Breast epithelium (tissue), 4 donors: ENCODE measurements at places on chromosomes 1 and 21.

- DNase-seq: no peak
These were observed 21.9 kb downstream of the CAPZB start for GRCh38 chr1:19463504-19463803.

DNA sequence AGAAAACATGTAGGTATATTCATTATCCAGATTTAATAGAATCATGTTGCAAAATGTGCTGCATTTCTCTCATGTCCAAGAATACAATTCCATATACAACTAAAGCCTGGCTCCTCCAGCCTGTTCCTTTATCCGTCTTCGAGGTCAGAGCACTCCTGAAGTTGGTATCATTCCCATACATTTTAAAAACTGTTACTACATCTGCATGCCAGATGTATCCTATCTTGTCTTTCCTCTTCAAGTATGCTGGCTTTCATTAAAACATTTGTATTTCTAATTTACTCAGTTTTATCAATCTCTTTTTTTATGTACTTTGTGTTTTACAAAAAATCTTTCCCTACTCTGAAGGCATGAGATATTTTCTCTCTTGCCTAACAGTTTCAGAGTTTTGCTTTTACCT, 536.6 kb upstream of the USP24 start:
- DNase-seq: no peak

- DNase-seq: no peak
These were observed 91.4 kb downstream of the PRKAB2 start for GRCh38 chr1:147080671-147081394.

- DNase-seq: no peak
These were observed 23.8 kb upstream of the CSF1 start for GRCh38 chr1:109886827-109887226.

DNA sequence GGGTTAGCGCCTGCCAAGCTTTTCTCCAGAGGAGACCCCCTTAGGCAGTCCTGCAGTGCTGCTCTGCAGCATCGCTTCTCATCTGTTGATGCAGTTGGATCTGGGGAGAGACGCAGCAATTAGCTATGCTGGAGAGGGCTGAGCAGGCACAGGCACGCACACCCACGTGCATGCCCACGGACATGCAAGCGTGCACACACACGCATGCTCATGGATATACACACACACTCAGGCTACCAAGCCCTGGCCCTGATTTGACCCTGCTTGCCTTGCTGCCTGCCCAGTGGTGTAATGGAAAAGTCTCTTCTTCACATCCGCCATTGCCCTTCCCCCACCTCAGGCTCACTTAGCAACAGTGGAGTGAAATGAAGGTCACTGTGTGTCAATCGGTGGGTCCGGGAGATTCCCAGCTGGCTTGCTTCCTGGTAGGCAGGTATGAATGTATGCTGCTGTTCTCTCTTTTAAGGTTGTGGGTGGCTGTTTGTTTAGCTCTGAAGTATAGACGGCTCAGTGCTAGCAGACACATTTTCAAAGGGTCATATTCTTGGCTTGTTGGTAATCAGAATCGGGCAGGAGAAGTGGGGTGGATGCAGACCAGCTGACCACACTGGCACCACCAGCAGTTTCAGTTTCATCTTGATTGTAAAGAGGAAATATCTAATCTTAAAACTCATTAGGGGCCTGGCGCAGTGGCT, 9.5 kb downstream of the ATP1B1 start:
- DNase-seq: no peak

GRCh38 chr1:220135755-220136154, 41.8 kb downstream of the IARS2 start:
- no peak for DNase-seq

DNA sequence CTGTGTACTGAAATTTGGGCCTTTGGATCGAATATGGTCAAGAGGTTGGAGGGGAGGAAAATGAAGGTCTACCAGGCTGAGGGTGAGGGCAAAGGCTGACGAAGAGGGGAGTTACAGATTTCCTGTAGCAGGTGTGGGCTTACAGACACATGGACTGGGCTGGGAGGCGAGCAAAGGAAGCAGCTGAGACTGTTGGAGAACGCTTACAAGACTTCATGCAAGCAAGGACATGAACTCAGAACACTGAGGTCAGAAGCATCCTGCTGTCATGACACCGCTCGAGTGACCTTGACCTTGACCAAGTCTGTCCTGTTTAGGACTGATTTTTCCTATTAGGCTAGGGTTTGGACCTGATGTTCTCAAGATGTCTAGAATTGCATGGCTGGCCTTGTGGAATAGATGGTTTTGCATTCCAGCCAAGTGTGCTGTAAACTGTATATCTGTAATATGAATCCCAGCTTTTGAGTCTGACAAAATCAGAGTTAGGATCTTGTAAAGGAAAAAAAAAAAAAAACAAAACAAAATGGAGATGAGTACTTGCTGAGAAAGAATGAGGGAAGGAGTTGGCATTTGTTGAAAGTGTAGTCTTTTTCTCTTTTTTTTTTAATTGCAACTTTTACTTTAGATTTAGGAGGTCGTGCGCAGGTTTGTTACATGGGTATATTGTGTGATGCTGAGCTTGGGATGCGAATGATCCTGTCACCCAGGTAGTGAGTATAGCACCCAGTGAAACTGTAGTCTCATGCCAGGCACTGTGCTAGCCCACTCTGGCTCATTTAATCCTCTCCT, 5.8 kb downstream of the ELF3 start:
- DNase-seq: no peak

GRCh38 chr1:226628612-226629155, 80.1 kb downstream of the STUM start:
- no peak for DNase-seq

GRCh38 chr1:153968408-153968807, 706 bp downstream of the CREB3L4 start:
- DNase-seq: no peak

DNA sequence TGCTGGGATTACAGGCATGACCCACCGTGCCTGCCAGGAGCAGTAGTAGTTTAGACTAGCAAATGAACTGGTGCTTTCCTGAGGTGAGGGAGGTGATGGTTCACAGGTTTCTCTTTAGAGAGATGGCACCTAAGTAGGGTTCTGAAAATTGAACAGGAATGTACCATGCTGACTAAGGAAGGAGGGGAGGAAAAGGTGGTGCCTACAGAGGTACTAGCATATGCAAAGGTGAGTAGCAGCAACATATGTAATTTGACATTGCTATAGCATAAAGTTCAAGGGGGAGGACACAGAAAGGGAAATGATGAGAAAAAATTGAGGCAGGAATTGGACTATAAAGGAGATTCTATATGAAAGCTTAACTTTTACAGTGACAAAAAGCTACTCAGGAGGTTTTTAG, 65.9 kb upstream of the RBM34 start:
- DNase-seq: no peak

GRCh38 chr21:41318218-41318617, 1.6 kb downstream of the FAM3B start:
- DNase-seq: no peak

DNA sequence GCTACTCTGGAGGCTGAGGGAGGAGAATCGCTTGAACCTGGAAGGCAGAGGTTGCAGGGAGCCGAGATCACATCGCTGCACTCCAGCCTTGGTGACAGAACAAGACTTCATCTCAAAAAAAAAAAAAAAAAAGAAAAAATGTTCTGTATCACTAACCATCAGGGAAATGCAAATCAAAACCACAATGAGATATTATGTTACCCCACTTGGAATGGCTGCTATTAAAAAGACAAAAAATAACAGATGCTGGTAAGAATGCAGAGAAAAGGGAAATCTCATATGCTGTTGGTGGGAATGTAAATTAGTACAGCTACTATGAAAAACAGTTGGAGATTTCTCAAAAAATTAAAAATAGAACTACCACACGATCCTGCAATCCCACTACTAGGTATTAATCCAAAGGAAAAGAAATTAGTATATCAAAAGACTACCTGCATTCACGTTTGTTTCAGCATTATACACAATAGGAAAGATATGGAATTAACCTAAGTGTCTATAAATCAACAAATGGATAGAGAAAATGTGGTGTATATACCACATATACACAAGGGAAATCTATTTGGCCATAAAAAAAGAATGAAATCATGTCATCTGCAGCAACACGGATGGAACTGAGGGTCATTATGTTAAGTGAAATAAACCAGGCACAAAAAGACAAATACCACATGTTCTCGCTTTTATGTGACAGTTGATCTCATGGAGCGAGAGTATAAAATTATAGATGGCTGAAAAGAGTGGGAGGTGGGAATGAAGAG, 62.6 kb downstream of the ABL2 start:
- no peak for DNase-seq

- DNase-seq: no peak
These were observed 20.0 kb downstream of the PHLDA3 start for GRCh38 chr1:201448990-201449389.

- DNase-seq: peak; percentile 50
These were observed 21.1 kb downstream of the IPO9 start for GRCh38 chr1:201850053-201850397.

DNA sequence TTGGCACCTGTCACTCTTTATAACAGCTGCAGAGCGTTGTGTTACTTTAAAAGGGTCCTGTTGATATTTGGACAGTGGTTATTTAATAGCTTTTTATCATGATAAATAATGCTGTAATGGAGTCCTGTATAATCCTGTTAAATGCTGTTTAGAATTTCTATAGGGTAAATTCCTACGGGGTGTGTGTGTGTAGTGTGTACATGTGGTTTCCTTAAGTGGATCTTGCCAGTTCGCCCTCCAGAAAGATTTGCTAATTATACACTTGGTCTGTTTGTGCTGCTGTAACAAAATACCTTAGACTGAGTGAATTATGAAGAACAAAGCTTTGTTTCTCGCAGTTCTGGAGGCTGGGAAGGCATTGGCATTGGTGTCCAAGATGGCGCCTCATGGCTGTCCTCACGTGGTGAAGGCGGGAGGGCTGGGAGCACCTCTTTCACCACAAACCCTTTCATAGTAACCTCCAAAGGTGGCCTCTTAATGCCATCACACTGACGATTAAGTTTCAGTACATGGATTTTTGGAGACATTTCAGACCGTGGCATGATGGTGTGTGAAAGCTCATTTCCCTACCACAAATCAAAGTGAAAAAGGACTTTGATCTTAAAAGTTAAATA, 11.2 kb downstream of the PRMT2 start:
- no peak for DNase-seq

DNA sequence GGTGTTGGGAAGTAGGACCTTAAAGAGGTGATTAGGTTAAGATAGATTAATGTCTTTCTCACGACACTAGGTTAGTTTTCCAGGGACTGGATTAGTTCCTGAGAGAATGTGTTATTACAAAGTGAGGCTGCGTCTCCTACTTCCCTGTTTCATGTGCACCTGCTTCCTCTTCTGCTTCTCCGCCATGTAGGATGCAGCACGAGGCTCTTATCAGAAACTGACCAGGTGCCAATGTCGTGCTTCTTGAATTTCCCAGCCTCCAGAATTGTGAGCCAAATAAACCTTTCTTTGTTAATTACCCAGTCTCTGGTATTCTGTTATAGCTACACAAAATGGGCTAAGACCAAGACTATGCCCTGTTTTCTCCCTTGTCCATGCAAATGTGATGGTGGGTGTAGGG, 152.2 kb upstream of the LMO4 start:
- no peak for DNase-seq

DNA sequence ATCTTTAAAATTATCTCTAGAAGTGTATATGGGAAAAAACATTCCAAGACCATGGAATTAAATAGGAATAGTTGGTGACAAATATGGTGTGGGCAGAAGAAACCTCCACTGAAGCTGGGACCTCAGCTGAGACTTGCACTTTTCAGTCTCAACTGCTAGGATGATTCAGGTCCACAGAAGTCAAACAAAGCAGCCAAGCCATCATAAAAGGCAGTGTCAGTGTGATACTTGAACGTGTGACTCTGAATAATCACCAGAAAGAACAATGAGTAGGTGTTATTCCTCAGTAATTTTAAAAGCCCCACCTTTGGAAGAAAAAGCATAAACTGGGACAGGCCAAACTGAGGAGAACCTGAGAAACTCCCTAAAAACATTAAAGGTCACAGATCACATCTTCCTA, 90.7 kb downstream of the ZNF281 start:
- DNase-seq: no peak

DNA sequence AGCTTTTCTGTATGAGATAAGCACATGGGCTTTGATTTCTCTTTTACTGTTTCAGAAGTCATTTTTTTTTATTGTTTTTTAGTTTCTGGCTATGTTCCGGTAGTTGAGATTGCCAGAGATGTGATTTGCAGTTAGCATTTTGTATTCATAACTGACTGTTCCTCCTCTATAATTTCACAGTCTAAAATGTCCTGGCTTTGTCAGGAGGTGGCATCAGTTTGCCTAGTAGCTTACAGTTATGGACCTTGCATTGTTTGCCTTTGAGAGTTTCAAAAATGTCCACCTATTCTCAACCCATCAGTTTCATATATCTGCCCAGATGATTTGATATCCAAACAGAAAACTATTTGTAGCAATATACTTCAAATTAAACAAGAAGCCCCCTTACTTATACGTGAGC, 39.5 kb upstream of the ST6GALNAC3 start:
- DNase-seq: no peak

DNA sequence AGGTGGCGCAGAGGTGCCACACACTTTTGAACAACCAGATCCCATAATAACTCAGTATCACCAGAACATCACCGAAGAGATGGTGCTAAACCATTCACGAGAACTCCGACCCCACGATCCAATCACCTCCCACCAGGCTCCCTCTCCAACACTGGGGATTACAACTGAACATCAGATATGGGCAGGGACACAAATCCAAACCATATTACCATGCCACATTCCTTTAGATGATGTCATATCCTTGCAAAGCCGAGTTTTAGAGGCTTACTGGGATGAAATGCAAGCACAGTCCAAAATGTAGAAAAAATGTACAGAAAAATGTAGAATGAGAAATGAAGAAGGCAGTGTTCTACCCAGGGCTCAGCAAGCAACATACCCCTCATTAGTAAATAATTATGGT, 64.7 kb downstream of the SGIP1 start:
- DNase-seq: no peak

DNA sequence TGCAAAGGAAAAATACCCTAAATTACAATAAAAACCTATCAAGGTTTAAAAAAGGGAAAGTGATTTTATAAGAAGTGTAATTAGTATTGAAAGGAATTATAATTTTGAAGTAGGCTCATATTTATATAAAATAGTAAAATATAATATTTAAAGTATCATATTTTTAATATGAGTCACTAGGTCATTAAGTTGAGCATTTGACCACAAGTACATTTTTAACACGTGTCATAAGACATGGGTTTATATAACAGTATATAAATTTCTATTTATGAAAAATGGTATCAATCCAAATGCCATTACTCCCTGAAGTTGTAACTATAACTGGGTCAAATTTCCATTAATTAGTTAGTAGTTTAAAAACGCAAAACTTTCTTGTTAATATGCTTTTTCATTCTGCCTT, 365.9 kb downstream of the COL11A1 start:
- no peak for DNase-seq

GRCh38 chr1:203649551-203649998, 22.9 kb downstream of the ATP2B4 start:
- no peak for DNase-seq
